Glutamatergic neuron (in vitro differentiated cells): ENCODE measurements at places on chromosomes 3 and 15.

GRCh38 chr3:185411133-185411532 lies 48.2 kb downstream of the MAP3K13 start:
- DNase-seq = no peak

- DNase-seq = peak; percentile 66
Observed at GRCh38 chr3:170622369-170623159, 36.7 kb upstream of the SLC7A14 start.

- DNase-seq = no peak
Observed at GRCh38 chr3:61331929-61332552, 80.8 kb upstream of the FHIT start.

GRCh38 chr3:125156456-125156855 lies 56.1 kb downstream of the SLC12A8 start:
- DNase-seq = no peak

DNA sequence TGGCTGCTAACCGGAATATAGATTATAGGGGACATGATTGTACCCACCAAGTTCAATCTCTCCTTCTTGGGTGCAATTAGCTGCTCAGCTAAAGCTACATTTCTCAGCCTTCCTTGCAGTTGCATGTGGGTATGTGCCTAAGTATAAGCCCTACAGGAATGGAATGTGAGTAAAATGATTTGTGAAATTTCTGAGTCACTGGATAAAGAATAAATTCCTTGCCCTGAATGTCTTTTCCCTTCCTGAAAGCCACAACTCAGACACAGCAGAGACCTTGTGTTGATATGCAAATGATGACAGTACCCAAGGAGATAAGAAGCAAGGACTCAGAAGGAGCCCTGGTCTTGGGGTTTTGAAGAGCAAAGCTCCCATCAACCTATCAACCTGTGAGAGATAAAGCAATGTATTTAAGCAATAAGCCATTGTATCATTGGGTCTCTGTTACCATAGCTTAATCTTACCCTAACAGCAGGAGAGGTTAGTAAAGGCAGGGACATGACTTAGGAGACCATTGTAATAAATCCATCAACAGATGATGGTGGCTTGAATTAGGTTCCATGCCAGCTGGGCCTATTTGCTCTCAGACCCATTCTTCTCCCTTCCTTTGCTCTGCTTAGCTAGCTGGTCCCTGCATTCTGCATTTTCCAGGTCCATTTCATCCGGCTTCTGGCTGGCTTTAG lies 25.6 kb upstream of the ZNF280D start:
- no peak for DNase-seq

DNA sequence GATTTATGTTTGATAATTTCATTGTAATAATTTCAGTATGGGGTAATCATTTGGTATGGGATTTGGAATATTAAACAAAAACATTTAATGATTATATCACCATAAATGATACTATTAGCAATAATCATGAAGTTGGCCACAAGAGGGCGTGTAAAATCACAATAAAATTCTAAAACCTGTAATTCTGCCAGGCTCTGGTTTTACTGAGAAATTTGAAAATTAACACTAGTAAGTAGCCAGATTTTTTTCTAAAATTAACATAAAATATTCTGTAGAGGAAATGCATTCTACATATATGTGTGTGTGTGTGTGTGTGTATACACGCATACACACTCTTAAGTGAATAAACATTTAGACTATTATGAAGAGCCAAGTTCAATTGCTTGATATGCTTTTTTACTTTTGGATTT lies 40.5 kb downstream of the FEZF2 start:
- no peak for DNase-seq

DNA sequence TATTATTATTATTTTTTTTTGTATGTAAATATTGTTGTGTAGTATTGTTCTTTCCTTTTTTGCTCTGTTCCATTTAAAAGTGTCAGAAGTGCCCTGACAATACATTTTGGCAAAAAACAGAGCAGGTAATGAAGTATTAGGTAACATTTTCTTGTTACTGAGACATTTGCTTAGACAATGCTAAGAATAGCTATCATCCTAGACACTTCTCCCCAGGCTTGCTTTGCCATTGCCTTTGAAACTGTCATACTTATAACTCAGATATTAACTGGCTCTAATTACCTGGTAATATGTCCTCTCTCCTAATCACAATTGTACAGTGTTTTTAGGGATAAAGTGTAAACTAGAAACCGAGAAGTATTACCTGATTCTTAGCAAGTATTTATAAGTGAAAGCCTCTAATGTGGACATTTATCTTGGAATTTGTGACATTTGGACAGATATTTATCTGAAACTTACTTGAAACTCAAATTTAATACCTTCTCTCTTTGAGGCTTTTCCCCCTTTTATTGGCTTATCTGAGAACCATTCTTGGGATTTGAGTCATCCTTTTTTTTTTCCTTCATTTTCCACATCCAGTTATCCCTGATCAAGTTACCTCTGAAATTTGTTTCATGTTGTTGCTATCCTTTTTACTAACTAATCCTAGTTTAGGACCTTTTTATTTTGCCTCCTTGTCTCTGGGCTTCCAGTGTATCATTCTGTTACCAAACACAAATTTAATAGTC lies 13.1 kb downstream of the ARIH1 start:
- DNase-seq = no peak

GRCh38 chr3:150140614-150141321 lies 170.1 kb upstream of the PFN2 start:
- DNase-seq = no peak

- no peak for DNase-seq
Observed at GRCh38 chr15:33043636-33044035, 150.9 kb downstream of the FMN1 start.

DNA sequence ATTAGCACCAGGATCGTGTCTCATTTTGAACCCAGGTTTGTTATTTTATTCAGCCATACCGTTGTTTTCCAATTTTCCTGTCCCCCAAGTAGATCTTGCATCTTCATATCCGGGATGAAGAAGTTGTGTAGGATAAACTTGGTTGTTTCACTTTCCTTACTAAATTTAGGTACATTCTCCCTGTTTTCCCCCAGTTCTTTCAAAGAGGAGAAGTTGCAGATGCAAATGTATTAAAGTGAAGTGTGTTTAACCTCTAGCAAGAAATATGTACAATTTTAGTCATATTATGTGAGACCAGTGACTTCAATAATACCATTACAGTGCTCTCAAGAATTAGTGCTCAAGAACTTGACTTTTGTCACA lies 1.3 kb downstream of the ATXN7 start:
- DNase-seq = no peak

DNA sequence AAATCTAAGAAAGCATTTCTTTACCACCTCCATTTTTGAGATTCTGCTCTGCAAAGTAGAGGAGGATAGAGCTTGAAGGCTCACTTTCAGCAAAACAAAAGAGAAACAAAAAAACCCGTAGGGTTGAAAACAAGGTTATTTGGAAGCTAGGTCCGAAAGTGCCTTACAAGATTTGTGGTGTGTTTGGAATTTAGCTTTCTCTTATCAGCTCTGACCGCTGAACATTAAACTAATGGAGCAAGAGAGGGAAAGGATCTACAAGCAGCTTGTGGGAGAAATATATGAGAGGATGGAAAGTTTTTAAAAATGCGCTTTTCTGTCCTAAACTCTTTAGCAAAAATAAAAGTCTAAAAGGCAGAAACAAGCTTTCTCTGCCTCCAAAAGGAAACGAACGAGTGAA lies 545.5 kb downstream of the NTRK3 start:
- no peak for DNase-seq

- no peak for DNase-seq
Observed at GRCh38 chr3:64443546-64444381, 218.5 kb upstream of the PRICKLE2 start.

- peak; percentile 45 for DNase-seq
Observed at GRCh38 chr15:69665641-69666111, 213.1 kb downstream of the RPLP1 start.

- no peak for DNase-seq
Observed at GRCh38 chr3:155096303-155097008, 16.3 kb downstream of the MME start.

DNA sequence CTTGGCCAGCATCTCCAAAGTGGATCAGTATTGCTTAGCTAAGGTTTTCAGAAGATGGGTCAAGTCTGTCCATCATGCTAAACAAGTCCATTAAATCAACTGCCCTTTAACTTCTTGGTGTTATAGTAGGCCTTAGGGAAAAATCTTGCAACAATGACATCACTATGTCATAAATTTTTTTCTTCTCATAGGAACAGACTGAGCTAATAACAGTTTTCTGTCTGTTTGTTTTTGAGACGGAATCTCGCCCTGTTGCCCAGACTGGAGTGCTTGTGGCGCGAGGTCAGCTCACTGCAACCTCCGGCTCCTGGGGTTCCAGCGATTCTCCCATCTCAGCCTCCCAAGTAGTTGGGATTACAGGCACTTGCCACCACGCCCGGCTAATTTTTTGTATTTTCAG lies 94.2 kb downstream of the EFL1 start:
- no peak for DNase-seq

DNA sequence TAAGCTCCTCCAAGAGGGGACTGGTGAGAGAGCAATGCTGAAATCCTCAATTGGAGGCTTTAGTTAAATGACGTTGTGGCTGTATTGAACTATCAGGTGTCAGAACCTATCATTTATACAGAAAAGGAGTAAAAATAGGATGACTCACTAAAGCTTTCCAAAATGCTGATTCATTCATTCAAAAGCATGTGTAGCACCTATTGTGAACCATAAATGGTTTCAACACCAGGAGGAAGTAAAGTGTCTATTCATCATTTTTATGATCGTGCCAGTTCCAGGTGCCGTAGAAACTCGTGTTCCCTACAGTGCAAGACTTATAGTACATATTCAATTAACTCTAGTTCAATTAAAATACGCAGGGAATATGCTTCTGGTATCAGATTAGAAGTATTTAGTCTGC lies 66.5 kb upstream of the ARRDC4 start:
- no peak for DNase-seq

- DNase-seq = no peak
Observed at GRCh38 chr3:15476378-15476777, 45.1 kb downstream of the COLQ start.

GRCh38 chr3:27310688-27311087 lies 58.5 kb downstream of the NEK10 start:
- DNase-seq = no peak

DNA sequence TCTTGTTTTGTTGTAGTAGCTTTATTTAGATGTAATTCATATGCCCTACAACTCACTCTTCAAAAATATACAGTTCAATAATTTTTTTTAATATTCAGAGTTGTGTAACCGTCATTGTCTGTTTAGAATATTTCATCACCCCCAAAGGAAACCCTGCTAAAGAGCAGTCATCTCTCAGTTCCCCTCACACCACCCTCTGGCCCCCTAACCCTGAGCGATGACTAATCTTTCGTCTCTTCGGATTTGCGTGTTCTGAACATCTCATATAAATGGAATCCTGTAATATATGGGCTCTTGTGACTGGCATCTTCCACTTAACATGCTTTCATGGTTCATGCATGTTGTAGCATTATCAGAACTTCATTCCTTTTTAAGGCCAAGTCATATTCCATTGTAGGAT lies 183.8 kb downstream of the ATG7 start:
- no peak for DNase-seq

GRCh38 chr3:73709712-73710111 lies 85.0 kb upstream of the PDZRN3 start:
- no peak for DNase-seq

GRCh38 chr3:44832965-44833364 lies 28.7 kb upstream of the TMEM42 start:
- DNase-seq = no peak

- no peak for DNase-seq
Observed at GRCh38 chr3:56894881-56895431, 93.2 kb upstream of the ARHGEF3 start.

DNA sequence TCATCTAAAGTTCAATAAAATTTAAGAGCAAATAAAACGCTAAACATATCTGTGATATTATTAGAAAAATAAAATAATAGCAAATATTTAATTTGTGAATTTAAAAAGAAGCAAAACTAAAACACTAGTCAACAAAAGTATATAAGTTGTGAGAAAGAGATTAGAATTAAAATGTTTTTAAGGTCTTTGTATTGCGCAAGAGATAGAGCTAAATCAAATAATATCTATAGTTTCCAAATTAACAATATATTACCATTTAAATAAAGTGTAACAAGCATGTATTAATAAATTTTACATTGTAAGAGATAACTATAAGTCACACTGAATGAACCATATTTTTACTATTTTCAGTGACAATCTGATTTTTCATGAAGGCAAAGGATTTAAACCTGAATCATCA lies 74.2 kb downstream of the PLSCR2 start:
- no peak for DNase-seq

DNA sequence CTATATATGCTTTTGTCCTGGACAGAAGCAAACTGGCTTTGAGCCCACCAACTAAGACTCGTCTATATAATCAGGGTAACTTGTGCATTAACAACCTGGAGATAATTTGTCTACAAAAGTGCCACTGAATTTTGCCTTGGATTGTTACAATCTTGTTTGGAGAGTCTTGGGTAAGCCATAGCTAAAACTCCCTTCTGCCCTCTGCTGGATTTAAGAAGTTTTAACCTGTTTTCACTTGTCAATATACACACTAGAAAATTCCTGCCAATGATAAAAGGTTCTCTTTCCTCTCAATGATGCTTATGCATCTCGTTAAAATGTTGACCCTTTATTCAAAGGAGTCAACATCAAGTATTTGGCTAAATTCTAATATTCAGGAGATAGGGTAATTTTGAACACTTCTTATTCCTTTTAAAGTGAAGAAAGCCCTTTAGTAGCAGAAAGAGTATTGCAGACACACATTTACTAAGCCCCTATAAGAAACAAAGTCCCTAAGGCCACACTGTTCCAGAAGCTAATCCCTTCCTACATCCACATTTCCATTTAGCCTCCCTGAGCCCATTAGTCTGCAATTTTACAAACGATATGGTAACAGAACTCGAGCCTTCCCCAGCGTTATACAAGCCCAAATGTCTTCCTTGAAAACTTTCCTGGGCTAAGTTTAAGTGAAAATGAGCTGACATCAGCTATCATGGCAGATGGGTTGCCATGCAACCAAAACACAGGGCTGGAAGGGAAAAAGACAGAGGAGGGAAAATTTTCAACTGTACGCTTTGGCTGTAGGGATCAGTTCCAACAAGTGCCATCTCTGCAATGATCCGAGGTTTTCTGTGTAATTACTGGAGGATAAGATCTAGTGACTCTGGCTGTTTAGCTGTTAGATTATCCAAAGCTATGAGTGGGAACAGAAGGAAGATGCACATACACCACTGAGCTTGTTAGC lies 75.9 kb upstream of the FGF12 start:
- DNase-seq = peak; percentile 25

DNA sequence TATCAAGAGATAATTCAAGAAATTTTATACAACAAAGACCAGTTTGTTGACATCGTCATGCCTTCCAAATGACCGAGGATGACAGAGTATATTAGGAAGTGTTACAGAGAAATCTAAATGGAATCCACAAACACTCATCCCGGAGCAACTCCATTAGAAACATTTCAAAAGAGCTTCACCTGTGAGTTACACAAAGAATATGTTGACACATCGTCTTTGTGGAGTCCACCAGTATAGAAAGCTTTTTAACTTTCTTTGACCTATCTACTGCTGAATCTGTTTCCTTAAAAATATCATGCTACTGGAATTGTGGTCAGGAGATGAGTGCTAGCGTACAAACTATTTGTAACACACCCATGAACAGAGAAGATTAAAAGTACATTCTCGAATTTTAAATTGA lies 130.4 kb downstream of the SUCLG2 start:
- DNase-seq = no peak
